Hematopoietic multipotent progenitor cell treated with erythropoietin and hydrocortisone succinate and interleukin-3 and kit ligand, for 6 days (in vitro differentiated cells): ENCODE measurements at places on chromosomes 1 and 21.
A peak's percentile ranks its signal among the peaks of the same experiment; 100 is the strongest.

DNA sequence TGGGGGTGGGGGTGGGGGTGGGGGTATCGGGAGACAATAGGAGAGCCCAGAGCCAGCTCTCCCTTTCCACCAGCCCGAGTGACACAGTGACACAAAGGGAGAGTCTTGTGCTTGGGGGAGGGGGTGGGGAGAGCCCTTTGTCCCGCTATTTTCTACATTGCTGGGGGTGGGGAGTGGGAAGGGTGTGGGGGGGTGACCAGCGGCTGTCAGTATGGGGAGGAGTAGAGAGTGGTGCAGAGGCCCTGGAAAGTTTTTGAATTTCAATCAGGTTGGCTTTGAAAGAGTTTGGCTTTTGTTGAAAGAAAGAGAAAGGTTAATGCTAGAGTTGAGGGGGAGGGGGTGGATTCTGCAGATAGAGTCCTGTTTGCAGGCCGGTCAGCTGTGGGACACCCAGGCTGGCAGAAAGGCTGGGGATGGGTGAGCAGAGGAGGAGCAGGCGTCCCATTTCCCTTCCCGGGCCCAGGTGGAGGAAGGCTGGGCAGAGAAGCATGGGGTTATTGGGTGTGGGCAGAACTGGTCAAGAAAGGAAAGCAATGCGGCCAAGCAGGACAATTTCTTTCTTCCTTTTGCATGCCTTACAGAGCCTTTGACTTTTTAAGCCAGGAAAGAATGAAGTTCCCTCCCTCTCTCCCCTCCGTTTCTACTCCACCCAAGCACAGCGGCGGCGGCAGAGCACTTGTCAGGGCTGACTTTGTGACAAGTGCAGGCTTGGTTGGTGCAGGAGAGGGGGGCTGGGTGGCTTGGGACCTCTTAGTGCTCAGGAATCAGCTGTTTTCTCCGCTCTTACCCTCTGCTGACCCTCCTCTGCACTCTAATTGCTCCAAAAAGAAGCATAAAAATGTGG, 96.2 kb downstream of the RNF220 start:
- no peak for DNase-seq

GRCh38 chr1:174217787-174218574, 58.7 kb downstream of the RABGAP1L start:
- DNase-seq = peak; percentile 83

DNA sequence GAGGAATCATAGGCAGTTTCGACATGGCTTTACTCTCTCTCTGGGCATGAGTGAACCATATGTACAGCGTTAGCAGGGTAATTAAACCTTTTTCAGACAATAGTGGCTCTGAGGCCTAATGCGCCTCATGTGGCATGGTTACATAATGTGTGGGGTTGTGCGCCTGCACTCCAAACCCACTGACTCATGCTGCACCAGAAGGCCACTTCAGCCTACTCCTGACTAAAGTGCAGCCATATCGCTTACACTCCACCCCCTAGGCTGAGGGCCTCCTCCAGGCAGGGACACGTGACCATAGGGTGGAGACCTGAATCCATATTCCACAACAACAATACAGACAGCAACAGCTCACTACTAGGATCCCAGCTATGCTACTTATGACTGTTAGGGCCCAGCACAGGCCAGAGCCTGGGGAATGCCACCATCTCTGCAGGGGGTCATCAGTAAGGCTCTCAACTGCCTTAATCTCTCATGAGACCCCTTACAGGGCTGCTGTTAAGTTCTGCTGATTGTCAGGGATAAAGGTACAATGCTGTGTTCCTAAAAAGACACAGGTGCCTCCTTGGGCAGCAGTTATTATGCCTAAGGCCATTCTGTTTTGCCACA, 13.4 kb upstream of the ODF2L start:
- DNase-seq = no peak

DNA sequence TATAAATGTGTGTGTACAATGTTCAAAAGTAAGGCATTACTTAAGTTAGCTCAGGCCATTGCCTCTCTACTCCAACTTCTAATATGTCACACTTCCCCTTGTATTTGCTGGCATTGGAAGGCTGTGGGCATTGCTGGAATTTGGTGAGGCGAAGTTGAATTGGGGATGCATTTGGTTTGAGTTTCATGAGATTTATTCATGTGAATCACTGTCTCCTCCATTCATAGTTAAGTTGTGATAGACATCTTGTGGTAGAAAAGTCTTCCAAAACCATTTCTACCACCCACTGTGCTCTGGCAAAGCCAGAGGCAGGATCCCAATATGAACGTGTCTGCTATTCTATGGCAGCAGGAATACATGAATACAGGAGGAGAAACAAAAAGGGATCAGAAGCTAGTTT, 397.8 kb upstream of the USP24 start:
- no peak for DNase-seq

GRCh38 chr1:153220606-153221303, 3.4 kb downstream of the PRR9 start:
- peak; percentile 72 for DNase-seq

GRCh38 chr1:54041806-54042205, 11.2 kb downstream of the TMEM59 start:
- no peak for DNase-seq

DNA sequence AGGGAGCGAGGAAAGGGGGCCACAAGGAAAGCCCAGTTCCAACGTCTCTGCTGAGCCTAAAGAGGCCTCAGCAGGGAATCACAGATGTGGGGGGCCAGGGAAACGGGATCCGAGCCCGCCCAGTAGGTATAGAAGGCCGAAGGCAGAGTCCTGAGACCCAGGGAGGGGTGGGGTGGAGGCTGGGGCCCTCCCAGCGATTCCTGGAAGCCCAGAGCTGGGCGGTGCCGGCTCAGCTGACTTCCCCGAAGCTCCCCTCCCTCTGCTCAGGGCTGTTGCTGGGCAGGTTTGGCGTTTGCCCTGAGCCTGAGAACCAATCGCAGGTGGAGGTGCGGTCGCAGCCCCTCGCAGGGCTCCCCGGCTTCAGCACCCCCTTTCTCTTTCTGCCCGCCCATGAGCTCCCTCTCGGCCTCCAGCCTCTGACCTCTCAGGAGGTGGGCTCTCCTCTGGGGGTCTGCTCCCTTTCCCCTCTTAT, 12.8 kb downstream of the ADAMTSL4 start:
- DNase-seq = peak; percentile 96

DNA sequence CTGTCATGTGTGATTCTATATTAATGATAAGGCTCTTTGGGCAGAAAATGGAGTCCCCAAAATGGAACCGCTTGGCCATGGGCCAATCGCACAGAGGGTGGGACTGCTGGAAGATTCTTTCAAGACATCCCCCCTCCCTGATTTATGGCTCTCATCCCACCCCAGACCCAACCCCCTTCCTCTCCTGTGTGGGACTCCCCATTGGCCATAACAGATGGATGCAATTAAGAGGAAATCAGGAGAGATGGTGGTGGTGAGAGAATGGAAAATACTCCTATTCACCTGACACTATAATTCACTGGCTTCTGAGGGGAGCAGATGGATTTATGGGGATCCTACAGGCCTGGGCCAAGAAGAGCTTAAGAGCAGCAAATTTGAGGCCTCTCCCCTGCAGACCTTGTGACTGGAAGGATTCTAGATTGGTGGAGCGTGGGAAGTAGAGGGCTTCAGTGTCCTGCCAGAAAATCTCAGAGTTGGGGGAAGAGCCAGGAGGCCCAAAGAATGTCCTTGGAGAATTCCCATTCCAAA, 1.7 kb downstream of the IGFN1 start:
- no peak for DNase-seq
